ENCODE measurements at places on chromosomes 11 and 22. TPM values are rescaled to one million over a fixed set of nuclear protein-coding genes. Genes with fewer than 3 reads are reported as not detected.

The MN1 gene
- total RNA-seq = 10.4 TPM

The KREMEN1 gene
- 21.5 TPM for total RNA-seq

The NLRP14 gene
- total RNA-seq = 0.53 TPM

The PHLDA2 gene
- 7.5 TPM for total RNA-seq

The ZNF214 gene
- 8.3 TPM for total RNA-seq

The TCF20 gene
- 46.1 TPM for total RNA-seq

The MYO18B gene
- not detected for total RNA-seq

The FADS2 gene
- 140 TPM for total RNA-seq

The MMP12 gene
- total RNA-seq = 0.22 TPM

The CRYBA4 gene
- total RNA-seq = not detected

GRCh38 chr11:67113231-67113721, 5.8 kb upstream of the KDM2A start:
- DNase-seq = no peak

- no peak for DNase-seq
Observed at GRCh38 chr11:120996973-120997372, 26.9 kb upstream of the TBCEL start.

DNA sequence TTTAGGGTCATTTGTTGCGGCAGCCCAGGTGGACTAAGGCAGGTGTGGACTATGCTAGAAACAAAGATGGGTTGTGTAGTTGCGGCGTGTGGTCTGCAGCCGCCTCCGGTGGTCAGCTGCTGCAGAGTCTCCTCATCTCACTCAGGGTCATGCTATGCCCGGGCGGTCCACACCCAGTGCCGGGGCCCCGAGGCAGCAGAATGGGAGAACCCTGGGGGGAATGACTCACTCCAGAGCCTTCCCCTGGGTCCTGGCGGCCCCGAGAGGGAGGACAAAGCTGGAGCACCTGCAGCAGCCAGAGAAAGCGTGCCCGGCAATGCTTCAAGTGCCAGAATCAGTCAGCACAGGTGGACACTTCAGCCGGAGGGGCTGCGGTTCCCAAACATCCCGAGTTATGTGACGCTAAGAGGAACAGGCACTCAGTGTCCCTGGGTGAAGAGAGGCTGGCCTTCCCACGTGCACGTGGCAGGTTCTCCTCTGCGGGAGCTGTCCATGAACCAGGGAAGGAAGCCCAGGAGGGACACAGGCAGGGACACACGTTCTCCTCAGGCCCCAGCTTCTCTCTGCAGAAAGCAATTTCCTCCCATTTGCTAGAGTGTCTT, 289.6 kb upstream of the B3GAT1 start:
- DNase-seq = no peak

DNA sequence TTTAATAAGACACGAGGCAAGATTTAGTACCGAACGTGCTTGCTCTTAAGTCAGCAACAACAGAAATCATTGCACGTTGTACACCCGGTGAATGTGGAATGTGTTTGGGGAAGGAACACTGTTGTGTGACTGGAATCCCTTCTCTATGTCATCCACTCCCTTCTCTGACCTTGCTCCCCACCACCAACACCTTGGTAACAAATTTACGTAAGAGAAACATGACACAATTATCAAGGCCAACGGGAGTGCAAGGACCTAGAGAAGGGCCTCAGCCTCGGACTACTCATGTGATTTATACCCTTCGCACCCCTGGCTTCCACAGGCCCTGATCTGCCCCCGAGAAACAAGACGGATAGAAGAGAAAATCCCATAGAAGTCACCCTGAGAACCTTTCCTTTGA, 236.2 kb downstream of the LARGE1 start:
- no peak for DNase-seq

GRCh38 chr22:48092866-48093265, 1330.4 kb downstream of the TBC1D22A start:
- no peak for DNase-seq

DNA sequence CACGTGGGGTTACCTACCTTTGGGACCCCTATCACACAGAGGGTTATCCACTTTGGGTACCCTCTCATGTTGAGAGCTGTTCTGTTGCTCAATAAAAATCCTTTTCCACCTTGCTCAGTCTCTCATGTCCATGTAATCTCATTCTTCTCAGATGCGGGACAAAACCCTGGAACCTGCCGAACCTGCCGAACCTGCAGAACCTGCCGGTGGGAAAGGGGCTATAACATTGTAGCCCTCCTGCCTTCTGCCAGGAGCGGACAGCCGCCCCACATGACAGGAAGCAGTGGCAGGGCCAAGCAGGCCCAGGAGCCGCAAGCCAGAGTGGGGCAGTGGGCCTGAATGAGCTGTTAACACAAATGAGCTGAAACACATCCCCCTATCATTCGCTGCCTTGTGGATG, 18.1 kb downstream of the NPAT start:
- no peak for DNase-seq

GRCh38 chr11:11857769-11858168, 16.0 kb downstream of the USP47 start:
- no peak for DNase-seq

DNA sequence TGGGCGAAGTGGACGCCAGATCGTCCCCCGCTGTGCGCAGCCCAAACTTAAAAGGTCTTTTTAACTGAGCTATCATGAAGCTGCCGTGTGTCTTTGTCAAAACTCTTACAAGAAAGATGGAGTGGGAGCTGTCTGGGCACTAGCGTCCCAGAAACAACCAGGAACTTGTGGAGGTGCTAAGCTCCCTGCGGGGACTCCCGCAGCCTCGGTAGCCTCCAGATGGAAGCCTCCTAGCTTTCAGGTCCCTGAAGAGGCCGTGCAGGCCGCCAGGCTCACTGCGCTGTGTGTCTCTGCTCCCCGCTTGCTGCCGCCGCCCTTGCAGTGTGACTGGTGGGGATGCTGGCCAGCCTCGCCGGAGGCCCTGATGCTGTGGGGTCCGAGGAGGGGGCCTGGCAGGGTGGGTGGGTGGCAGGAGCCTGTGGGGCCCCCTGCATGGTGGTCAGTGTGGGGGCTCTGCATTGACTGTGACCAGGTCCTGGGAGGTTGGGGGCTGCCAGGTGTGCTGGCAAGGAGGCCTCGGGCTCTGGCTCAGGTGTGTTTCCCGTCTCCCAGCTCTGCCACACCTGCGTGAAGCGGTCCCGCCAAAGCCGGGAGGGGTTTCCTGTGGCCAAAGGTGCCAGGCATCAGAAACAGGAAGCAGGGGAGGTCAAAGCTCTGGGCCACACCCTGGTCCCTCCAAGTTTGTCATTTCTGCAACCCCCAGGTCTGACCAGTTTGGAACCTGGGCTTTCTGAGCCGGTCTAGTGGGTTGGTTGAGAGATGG, 1.2 kb downstream of the TRABD start:
- no peak for DNase-seq

GRCh38 chr11:43557553-43558110, 122.9 kb upstream of the HSD17B12 start:
- DNase-seq = no peak

DNA sequence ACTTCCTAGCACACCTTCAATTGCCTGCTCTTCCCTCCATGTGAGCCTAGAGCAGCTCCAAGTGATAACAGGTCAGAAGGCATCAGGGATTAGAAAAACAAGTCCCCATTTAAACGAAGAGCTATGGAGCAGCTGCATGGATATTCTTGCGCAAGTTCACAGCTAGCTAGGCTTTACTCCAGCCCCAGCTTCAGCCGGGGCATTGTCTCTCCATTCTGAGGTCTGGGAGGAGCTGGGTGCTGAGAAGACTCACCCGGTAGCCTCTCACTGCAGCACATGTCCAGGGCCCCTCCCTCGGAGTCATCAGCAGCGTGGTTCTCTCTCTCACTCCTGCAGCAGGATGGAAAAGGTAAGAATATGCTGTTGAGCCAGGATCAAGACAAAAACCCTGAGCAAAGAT, 26.0 kb downstream of the PTPN5 start:
- DNase-seq = no peak

- DNase-seq = no peak
Observed at GRCh38 chr11:30984442-30984816, 385.1 kb downstream of the DCDC1 start.

GRCh38 chr11:134503100-134503499, 91.1 kb upstream of the B3GAT1 start:
- DNase-seq = peak; percentile 34

- no peak for DNase-seq
Observed at GRCh38 chr22:43234264-43234988, 47.5 kb upstream of the TTLL12 start.

GRCh38 chr22:21698430-21699329, 32.9 kb downstream of the PPIL2 start:
- no peak for DNase-seq

GRCh38 chr11:22558664-22559063, 67.0 kb downstream of the FANCF start:
- DNase-seq = no peak

- no peak for DNase-seq
Observed at GRCh38 chr22:16960884-16961249, 47.2 kb downstream of the GAB4 start.

- DNase-seq = no peak
Observed at GRCh38 chr11:41970681-41971080, 511.2 kb upstream of the LRRC4C start.
